WTC11 (cell line): ENCODE measurements at places on chromosomes 2 and 18. TPM values are rescaled to one million over a fixed set of nuclear protein-coding genes. Genes with fewer than 3 reads are reported as not detected.
A peak's percentile ranks its signal among the peaks of the same experiment; 100 is the strongest.

Gene SLC40A1
- total RNA-seq: 0.53 to 0.76 TPM (median 0.57 TPM) in 3 replicates

DNA sequence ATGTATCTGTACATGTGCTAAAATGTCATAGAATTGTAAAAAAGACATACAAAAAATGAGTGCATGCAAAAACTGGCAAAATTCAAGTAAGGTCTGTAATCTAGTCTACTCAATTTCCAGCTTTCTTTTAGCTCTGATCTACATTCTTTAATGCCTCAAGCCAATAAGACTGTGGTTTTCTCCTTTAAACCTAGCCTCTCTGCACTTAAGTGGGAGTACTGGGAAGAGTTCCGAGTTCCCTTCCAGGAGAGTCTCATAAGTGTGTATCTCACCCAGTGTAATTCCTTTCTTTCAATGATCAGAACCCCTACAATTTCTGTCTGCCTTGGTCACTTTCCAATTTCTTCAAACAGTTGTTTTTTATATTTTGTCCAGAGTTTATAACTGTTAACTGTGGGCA lies 150.1 kb downstream of the PTRHD1 start:
- no peak for DNase-seq

DNA sequence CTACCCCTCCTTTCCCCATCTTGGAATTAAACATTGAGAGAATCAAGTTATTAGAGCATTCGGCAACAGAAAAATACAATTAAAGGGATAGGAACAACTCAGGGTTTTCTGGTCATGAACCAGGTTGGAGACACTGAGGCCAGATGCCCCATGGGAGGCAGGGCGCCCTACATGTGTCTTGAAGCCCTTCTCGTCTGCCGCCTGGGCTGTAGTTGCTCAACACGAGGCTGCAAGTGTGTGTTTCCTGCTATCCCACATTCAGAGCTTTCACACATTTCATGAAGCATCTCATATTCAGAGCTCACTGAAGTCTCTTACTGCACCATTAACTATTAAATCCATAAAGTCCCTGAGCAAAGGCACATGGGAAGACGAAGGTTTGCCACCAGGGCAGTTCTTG lies 28.8 kb downstream of the TTC39C start:
- DNase-seq: no peak

DNA sequence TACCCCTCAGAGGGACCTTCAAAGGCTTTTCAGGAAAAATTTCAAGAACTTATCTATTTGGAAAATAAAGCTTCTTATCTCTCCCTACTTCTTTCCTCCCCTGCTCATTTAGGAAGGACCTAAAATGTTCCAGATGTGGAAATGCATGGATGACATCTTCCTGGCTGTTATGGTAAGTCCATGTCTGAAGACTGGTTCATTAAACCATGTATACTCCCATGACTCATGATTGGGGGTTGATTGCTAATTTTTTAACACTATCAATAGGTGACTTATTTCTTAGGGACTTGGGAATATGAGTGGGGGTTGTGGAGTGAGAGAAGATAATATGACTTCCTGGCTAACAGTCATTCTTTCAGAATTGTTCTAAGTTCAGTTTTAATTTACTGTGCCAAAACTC lies 104.0 kb upstream of the PARD3B start:
- DNase-seq: no peak

DNA sequence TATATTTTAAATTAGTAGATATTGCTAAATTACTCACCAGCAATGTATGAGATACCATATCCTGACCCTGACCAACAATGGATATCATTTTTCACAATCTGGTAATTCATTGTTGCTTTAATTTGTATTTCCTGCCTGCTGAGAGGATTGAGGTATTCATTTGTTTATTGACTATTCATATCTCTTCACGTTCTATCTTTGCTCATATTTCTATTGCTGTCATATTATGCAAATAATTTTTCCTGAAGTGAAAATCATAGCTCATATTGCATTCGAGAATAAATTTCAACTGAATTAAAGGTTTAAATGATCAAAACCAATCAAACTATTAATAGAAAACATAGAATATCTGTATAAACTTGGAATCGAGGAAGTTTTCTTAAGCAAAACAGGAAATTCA lies 31.0 kb downstream of the INO80D start:
- DNase-seq: no peak

GRCh38 chr2:207766697-207767460 lies 2.8 kb downstream of the FZD5 start:
- DNase-seq: peak; percentile 63

- no peak for DNase-seq
These were observed 1.7 kb upstream of the ABHD1 start for GRCh38 chr2:27121906-27122305.

DNA sequence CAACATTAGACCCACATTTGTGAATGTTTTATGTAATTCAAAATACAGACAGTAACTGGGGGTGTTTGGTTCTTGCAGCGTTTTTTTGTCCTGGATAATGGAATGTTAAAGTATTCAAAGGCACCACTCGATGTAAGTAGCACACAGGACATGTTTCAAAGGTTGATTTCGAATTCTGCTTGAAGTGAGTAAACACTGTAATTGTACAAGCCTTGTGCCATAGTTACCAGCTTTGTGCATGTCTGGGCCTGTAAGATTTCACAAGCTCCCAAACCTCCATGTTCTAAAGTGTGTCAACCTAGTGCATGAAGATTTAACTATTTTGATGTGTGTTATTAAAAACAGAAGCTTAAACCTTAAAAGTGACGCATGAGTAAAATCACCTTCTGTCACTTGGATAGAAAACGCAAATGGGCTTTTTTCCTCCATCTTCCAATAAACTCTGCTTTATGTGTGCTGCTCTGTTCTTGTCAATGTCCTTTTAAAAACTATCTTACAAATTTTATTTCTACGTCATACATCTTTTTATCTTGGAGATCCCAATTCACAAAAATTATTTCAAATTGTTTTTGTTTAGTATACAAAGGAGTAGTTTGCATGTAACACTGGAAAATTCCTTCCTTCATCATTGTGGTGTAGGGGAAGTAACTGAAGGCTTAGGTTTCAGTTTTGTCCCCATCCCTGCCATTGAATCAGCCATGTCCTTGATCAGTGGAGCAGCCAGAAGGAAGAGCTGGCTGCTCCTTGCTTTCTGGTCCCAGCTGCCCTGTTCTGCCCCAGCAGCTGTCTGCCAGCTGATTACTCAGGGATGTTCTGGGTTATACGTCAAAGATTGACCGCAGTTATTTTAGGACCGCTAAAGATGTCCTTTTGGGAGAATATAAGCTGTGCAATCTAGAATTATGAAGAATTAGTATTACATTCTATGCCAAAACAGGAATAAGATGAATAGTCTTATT lies 119.2 kb downstream of the PRKRA start:
- no peak for DNase-seq

- no peak for DNase-seq
These were observed 125.6 kb downstream of the SLC5A7 start for GRCh38 chr2:108111936-108112335.

DNA sequence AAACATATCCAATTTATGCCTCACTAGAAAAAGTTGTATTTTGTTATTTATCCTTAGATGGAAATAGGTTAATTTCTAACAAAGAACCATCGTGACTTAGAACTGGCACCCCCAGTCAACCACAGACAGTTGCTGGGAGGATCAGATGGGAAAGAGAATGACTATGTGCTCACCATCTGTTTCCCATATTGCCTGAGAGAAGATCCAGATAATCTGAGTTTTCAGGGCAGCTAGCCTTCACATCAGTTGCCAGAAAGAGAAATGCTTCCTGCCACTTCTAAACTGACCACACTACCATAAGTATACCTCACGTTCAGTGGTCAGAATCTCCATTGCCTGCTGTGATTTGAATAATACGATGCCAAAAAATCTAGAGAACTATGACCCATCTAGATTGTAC lies 28.4 kb upstream of the NEB start:
- DNase-seq: no peak

Gene GCG
- total RNA-seq: 0.14 TPM in 1 of 3 replicates, not detected in the others

Gene FAM161A
- 11.0 to 12.4 TPM (median 11.9 TPM) in 3 replicates for total RNA-seq

DNA sequence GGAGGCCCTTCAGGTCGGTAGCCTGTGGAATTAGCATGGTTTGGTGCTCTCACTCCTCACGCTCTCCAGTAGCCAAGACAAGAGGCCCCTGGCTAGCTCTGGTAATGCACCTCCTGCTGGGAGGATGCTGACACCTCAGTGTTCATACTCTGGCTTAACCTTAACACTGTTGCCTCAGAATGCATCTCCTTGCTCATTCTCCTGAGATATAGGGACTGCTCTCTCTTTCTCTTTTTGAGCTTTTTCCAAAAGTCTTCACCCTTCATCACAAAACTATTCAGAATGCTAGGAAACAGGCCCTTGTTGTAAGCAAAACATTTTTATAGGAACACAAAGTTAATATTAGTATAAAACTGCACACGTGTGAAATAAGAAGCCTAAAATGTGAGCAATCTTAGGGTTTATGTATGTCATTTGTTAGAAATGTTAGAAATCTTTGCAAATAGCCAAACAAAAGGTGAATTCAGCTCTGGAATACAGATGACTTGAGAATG lies 17.3 kb upstream of the IMPA2 start:
- no peak for DNase-seq

Gene BCL2L11
- 19.3 to 20.8 TPM (median 20.7 TPM) in 3 replicates for total RNA-seq

Gene NR4A2
- 0.66 to 0.69 TPM (median 0.66 TPM) in 3 replicates for total RNA-seq

Gene UGT1A10
- 0.11 to 0.18 TPM in 2 of 3 replicates, not detected in the other for total RNA-seq

GRCh38 chr2:221097568-221097915 lies 474.6 kb downstream of the EPHA4 start:
- DNase-seq: no peak

DNA sequence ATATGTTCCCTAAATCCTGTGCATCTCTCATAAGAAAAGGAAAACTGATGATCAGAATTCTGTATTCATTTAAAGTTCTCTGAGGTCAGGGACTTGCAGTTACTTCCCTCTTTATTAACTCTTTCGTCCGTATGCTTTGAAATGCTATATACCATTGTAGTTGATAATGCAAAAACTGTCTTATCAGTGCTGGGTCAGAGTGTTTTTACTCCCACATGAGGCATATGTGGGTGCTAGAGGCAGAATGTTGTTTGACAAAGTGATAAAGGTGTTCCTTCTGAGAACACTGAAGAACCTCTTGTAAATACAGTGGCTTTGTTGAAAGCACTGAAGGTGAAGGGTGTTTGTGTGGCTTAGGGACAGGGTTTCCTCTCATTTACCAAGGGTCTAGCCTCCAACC lies 136.5 kb upstream of the NFATC1 start:
- no peak for DNase-seq

Gene MARCO
- 0.11 to 0.39 TPM in 2 of 3 replicates, not detected in the other for total RNA-seq

GRCh38 chr2:134466141-134466540 lies 212.3 kb downstream of the MGAT5 start:
- peak; percentile 61 for DNase-seq

Gene CPS1
- total RNA-seq: 9.0 to 18.7 TPM (median 15.5 TPM) in 3 replicates

DNA sequence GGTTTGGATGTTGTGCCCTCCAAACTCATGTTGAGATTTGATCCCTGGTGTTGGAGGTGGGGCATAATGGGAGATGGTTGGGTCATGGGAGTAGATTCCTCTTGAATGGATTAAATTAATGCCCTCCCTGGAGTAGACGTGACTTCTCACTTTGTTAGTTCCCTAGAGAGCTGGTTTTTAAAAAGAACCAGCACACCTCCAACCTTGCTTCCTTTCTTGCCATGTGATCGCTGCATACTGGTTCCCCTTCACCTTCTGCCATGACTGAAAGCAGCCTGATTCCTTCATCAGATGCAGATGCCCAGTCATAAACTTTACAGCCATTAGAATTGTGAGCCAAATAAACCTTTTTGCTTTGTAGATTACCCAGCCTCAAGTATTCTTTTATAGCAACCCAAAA lies 21.7 kb downstream of the MTA3 start:
- no peak for DNase-seq

Gene SCYGR4
- total RNA-seq: not detected in 3 replicates

DNA sequence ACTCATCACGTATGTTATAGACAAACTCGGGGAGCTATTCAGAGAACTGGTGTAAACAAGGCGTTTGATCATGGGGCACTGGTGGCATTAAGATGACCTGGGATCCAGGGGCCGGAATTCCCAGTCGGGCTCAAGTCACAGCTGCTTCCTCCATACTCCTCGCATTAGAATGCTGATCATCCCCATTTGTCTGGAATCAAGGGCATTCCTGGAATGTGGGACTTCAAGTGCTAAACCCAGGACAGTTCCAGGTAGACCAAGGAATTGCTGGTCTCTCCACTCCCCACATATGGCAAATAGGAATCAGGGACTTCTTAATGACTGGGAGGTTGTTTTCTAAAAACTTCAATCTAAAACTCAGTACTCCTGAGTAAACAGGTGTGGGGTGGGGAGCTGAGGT lies 355.7 kb upstream of the RAB6C start:
- DNase-seq: no peak

Gene PROKR1
- total RNA-seq: 2.6 to 4.4 TPM (median 2.8 TPM) in 3 replicates

DNA sequence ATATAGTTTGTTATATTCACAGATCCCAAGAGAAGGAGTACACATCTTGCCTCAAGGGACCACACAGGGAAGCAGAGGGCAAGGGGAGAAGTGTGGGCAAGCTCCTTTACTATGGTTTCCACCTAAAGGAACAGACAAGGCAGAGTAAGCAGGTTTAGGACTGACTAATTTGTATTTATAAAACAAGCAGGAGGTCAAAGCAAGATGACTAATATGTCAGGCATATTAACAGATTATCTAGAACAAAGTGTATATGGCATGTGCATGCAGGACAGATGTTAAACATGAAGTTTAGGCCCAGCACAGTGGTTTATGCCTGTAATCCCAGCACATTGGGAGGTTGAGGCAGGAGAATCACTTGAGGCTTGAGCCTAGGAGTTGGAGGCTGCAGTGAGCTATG lies 3.7 kb upstream of the LRP2 start:
- DNase-seq: no peak

- DNase-seq: no peak
These were observed 67.5 kb downstream of the SPATS2L start for GRCh38 chr2:200373973-200374416.

DNA sequence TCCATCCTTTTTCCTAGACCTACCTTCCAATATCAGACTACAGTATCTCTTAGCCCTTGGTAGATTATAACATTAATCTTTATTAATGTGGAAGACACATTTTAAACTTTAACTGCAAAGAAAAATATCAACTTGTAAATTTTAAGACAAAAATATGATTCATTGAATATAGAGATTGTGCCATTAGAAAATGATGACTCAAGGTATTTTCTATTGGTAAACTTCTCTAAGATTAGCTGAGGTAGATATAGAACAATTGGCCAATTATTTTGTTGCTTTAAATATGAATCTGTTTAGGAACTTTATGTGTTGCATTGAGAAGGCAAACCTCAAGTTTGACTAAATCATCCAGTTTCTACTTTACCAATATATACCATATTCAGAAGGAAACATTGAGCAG lies 604.7 kb downstream of the CBLN2 start:
- DNase-seq: no peak

GRCh38 chr2:216541505-216541904 lies 42.9 kb downstream of the RPL37A start:
- DNase-seq: no peak

- no peak for DNase-seq
These were observed 42.1 kb upstream of the SIGLEC15 start for GRCh38 chr18:45783097-45784075.

- DNase-seq: no peak
These were observed 100.2 kb downstream of the STPG4 start for GRCh38 chr2:47054868-47055267.

Gene MGAT4A
- 6.2 to 7.7 TPM (median 6.7 TPM) in 3 replicates for total RNA-seq

- DNase-seq: no peak
These were observed 40.3 kb downstream of the AP1S3 start for GRCh38 chr2:223797037-223797436.

- DNase-seq: no peak
These were observed 327.7 kb downstream of the TMX3 start for GRCh38 chr18:68387246-68387645.
